ENCODE measurements at places on chromosomes 4 and X.

- no peak for DNase-seq
These were observed 369.7 kb upstream of the DIAPH2 start for GRCh38 chrX:96314985-96315384.

- DNase-seq: no peak
These were observed 20.4 kb downstream of the UGT2B11 start for GRCh38 chr4:69194166-69194565.

- no peak for DNase-seq
These were observed at the start of gene CCDC160 for GRCh38 chrX:134236626-134237614. TSS of gene CCDC160 (plus strand) at chrX:134237182. CDS start at chrX:134244801, 7,619 bp downstream.

- DNase-seq: no peak
These were observed 32.8 kb downstream of the RWDD4 start for GRCh38 chr4:183626168-183626567.

DNA sequence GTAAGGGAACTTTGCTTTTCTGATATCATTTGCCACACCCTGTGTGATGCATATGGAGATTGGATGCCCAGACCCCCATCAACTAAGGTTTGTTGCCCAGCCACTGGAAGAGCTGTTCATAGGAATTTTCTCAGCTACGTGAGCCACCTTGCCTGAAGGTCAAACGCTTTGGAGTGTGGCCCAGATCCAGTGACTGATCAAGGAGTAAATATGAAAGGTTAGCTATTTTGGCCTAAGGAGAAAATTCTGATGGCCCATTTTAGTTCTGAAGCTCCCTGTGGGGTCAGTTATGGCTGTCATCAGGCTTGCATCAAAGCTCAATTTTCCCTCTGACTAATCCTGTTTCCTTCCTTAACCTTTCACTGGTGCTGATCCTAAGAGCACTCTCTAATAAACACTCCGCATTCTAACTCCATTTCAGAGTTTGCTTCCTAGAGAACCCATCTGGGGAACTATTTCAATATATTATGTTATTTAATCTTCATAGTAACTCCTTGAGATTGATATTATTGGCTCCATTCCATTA is 407.7 kb downstream of the SPRY1 start:
- no peak for DNase-seq

All from T-helper 9 cell (primary cell).